ENCODE measurements at places on chromosomes 7 and 10. TPM values are rescaled to one million over a fixed set of nuclear protein-coding genes. Genes with fewer than 3 reads are reported as not detected.
A peak's percentile ranks its signal among the peaks of the same experiment; 100 is the strongest.

ICA1 gene
- total RNA-seq, result under 0.01 TPM

GAD2 gene
- not detected for total RNA-seq

GIMAP7 gene
- not detected for total RNA-seq

THAP5 gene
- total RNA-seq, result 23.4 TPM

GFRA1 gene
- 6.3 TPM for total RNA-seq

SMKR1 gene
- 0.51 TPM for total RNA-seq

DNA sequence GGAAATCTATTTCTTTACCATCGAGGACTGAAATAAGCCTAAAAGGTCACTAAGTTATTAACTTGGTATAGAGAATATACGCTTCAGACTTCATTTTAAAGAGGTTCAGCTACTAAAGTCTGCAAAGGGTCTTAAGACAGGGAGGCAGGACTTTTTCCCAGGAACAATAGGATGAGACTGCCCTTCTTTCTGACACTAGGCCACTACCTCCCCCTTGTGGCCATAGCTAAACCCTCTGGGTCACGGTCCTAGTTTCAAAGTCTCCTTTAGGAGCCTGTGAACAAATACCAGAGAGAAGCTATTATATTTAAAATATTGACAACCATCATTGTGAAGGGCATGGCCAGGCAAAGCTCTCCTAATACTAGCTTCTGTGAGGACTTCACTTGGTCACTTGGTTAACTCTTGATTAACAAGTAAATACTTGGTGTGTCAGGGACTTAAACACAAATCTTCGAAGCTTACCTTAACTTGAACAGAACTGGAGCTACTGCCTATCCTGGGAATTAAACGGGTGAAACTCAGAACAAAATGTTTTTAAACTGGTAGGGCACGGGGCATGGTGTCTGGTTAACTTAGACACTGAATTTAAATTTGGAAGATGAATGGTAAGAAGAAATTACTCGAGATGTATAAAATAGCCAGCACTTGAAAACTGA lies 75.6 kb downstream of the CCDC6 start:
- DNase-seq, result peak; percentile 70

DNA sequence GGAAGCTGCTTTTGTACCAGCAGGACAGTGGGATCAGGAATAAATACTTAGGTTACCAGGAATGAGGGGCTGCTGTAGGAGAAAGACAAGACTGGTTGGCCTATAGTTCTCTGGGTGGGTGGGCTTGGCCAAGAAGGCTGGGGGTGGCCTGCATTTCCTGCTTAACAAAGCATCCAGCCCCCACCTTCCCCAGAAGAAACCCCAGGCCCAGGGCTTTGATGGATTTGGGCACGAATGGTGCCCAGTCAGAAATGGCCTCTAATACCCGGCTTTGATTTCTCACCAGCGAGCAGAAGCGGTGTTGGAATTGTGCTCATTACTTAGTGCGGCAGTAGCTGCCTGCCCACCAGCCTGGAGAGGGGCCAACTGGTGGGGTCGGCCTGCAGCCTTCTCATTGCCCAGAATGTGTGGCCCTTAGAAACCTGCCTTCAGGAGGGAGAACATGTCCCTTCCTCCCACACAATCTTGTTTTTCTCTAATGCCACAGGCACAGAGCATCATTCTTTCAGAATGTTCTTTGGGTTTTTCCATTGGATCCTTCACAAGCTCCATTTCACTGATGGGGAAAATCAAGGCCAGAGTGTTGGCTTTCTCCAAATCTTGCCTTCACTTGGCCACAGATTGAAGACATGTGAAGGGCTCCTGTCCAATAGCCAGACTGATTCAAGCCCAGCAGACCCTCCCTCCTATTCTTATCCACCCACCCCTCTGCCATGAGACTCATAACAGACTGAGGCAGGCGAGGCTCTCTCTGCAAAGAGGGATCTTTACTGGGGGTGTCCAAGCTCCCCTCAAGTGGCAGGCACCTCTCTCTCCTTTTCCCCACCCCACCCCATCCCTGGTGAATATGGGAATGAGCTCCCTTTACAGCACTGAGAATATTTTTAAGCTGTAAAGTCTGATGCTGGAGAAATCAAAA lies 2.5 kb downstream of the UNC5B start:
- DNase-seq, result no peak

DNA sequence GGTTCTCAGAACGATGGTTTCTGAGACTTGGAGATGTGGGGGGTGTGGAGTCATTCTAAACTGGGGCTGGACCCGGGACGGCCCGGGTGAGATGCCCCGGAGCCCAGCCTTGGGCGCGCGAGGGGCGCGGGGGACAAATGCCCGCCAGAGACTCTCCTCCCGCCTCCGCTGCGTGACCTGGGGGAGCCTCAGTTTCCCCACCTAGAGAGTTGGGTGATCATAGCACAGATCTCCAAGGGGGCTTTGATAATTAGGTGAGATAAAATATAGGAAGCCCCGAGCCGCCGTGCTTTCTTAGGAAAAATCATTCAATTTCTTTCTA lies 658 bp upstream of the FZD8 start:
- DNase-seq, result no peak

DNA sequence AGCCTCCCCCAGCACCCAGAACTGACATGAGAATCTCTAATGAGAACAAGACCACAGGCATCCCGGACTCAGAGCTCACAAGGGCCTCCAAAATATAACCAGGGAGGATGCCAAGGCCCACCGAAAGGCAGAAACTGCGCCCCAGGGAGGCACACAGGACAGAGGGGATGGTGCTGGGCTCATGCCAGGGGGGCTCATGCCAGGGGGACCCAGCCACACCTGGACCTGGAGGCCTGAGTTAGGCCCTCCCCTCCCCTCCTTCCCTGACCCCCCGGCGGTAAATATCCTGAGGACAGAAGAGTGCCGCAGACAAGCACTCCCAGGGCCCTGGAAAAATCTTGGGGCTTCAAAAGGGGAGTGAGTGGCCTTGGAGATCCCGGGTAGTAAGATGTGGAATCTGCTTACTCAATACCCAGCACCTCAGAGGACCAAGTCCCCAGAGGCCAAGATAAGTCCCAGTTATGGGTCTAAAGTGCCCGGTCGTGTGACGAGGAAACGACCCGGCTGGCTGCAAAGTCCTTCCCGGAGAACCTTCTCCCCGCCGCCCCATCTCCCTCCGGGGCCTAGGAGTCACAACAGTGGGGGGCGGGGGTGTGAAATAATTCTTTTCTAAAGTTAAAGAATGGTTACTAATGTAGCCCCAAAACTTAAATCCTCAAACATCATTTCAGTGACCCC lies 11.9 kb downstream of the PDGFA start:
- DNase-seq, result no peak

DNA sequence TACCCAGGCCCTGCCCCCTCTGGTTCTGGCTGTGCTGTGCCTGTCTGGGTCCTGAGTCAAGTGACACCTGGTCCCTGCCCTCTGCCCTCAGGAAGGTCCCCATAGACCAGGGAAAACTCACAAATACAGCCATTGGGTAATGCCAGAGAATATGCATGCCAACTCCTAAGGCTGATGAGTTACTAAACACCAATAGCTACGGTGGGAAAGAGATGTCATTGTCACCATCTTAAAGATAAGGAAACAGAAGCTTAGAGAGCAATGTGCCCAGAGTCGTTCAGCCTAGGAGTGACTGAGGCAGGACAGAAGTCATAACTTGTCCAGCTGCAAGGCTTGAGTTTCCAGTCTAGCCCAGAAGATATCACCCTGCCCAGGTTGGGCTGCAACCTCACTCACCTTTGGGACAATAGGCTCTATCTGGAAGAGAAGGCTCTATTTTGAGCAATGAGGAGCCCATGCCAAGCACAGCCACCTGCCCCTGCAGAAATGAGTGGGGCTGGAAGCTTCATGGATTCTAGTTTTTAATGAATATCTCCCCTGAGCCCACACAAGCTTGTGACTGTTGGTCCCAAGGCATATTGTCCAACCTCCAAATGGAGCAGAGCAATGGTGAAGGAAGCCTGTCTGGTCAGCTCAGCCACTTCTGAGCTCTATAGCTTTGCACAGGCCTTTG lies 42.6 kb downstream of the ZNF273 start:
- DNase-seq, result no peak

DNA sequence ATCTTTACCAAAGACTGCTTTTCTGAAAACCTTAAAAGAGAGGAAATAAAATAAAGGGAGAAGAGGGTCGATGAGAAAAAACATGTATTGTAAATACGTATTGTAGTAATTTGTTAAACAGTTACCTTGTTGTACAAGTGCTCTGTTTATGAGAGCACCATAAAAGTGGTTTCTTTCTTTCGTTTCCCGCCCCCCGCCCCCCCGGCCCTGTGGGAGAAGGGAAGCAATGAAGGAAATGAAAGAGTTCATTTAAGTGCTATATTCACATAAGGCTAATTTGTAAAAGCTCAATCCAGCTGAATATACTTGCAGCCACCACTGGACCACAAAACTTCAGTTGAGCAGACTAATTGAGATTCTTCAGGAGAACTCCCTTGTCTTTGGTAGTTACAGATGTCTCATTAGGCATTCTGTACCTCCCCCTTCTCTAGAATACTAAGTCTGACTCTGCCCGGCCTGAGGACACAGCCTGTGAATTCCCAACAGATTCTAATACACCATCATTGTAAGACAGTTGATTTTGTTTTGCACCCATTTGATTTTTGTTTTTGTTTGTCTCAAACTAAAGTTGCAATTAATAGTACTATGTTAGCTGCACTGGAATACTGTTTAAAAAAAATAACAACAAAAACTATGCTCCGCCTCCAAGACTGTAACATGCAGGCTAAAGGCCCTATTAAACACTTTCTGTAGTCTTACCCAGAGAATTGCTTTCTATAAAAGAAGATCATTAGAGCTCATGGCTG lies 124.9 kb downstream of the ARHGAP12 start:
- peak; percentile 59 for DNase-seq

- DNase-seq, result no peak
Observed at GRCh38 chr7:51706851-51707250, 390.2 kb upstream of the COBL start.

- no peak for DNase-seq
Observed at GRCh38 chr7:122316467-122317388, 12.2 kb upstream of the FEZF1 start.

GRCh38 chr7:116511552-116512519 lies 12.3 kb downstream of the CAV2 start:
- DNase-seq, result peak; percentile 39

All from fibroblast of lung (primary cell).